ENCODE measurements at places on chromosomes 7 and 10.

DNA sequence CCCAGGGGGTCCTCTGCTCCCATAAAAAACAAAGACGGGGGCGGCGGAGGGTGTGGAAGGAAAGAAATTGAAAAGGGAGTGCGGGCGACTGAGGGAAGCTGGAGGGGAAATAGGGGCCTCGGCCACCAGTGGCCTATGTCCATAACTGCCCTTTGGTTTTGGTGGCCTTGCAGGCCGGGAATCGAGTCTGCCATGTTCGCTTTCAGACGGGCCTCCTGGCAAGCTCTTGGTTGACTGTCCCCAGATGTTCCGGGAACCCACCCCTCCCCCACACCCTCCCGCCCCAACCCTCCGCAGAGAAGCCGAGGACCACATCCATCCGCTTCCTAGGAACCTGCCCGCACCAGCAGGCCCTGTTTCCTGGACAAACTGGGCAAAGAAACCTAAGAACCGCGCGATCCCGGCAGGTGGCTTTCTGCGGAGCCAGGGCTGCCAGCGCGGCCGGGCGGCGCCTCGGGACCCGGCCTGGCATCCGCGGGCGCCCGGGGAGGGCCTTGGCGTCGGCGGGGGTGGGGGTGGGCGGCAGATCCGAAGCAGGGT lies 20.0 kb upstream of the GATA3 start:
- peak; percentile 49 for DNase-seq

DNA sequence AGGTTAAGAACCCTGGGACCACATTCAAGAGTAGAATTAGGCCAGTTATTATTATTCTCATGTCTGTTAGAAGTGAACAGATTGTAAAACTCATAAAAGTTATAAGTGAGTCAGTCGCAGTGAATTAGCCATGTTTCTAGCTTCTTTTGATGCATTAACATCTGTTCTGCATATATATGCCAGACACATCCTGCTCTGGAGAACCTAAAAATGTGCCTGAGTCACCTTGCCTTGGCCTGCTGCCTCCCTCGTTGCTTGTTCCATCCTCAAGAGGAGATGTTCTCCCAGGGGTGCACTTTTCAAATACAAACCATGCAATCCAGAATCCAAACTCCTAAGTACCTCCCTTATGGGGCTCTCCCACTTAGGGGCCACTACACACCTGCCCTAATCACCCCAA lies 14.8 kb downstream of the TSPAN12 start:
- no peak for DNase-seq

DNA sequence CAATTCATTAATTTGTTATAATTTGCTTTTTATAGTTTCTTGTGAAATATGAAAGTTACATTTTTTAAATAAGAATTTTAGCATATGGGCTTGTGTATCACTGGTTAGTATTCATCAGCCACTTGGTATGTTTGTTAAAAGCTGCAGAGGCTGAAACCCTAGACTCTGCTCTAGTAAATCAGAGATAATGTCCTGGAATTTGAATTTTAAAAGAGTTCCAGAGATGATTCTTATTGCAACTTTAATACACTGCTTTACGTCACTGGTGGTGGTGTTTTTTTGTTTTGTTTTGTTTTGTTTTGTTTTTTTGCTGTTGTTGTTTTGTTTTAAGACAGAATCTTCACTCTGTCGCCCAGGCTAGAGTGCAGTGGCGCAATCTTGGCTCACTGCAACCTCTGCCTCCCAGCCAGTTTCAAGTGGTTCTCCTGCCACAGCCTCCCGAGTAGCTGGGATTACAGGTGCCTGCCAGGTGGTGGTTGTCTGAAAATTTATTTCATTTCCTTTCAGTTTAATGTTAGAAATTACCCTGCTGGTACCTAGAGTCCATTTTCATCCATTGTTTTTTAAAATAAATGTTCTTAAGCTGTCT lies 43.8 kb downstream of the PTPN12 start:
- DNase-seq = no peak

- no peak for DNase-seq
These were observed 44.6 kb upstream of the DLG5 start for GRCh38 chr10:77970869-77971803.

DNA sequence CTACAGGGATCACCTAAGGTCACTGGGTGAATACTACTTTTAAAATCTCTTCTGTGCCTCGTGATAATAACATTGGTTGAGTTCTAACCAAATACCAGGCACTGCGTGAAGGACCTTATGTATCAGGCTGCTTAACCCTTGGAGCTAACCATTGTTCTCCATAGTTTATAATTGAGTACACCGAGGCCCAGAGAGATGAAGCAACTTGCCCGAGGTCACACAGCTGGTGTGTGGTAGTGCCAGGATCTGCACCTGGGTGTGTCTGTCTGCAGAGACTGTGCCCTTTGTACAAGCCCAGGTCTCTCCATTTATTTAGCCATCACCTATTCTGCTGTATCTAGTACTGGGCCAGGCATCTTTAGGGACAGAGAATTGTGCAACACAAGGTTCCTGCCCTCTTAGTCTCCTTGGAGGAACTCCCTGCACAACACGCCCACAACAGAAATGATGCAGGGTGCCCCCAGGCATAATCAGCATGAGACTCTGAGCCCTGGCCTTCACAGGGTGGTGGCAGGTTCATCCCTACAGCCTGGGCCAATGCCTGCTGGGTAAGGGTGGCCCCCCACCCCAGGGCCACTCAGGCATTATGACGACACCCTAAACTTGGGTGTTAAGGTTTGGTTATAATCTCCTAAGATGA lies 31.5 kb downstream of the UNC5B start:
- DNase-seq = no peak

DNA sequence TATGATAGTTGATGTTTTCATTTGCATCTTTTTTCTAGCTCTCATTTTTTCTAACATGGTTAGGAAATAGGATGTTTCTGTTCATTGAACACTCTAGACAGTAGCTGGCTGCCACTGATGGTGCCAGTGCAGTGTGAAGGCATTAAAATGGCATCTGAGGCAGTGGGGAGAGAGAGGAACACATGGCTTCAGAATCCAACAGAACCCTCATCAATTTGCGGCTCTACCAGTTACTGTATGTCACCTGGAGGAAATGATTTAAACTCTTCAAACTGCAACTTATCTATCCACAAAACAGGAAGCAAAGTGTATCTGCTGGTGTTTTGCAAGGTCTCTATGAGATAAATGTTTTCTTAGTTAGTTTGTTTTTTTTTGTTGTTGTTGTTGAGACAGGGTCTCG lies 305.2 kb upstream of the PRKCQ start:
- no peak for DNase-seq

GRCh38 chr7:159048656-159049055 lies 96.0 kb downstream of the VIPR2 start:
- no peak for DNase-seq
